ENCODE measurements at places on chromosomes 13 and 19.

DNA sequence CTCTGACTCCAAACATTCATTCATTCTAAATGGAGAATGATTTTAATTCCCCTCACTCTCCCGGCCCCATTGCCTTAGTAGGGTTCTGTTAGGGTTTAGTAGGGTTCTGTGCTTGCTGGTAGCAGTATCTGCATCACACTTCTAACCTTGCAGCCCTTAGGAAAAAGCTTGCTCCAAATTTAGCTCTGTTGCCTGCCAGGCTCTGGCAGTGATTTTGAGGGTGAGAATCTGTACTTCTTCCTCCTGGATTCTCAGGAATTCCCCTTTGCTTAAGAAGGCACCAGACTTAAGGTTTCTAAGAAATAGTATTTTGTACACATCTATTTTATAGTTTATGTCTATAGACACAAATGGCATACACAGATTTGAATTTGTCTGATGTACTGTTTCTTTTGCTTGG is 14.7 kb downstream of the B3GLCT start:
- no peak for DNase-seq

DNA sequence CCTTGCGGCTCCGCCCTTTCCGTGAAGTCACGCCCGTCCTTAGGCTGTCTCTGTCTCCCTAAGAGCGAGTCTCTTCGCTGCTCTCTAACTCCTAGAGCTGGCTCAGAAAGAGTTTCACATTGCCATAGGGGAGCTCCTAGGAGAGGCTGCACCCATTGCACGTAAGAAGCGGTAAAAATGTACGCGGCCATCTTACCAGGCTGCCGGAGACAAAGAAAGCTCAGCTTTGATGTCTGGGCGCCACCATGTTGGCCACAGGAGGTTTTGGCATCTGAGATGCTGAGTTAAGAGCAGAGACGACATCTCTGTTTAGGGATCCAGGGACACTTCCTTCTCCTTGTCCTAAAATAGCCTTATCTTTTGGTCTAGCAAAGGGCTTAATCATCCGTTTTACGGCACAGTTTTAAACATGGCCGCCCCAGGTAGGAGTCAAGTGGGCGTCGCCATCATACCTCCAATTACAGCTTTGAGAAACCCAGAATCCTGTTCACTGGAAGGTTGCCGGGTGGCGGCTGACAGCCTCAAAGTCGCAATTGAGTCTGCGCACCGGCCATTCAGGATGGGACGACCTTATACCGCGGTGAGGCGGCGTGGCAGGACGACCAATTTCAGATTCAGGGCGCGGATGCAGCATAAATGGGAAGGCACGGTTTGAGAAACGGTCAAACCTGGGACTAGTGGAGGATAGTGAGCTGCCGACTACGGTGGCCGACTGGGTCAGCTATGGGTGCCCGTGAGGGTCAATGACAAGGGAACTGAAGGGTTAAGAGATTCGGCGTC is at the start of gene ZNF793:
Gene ZNF793, plus strand, starts transcription at position 553 of the 780 bp plus-strand sequence. CDS start 16,501 bp downstream, outside the sequence.
- peak; percentile 82 for DNase-seq

GRCh38 chr19:44753932-44754749 is 5.6 kb downstream of the BCL3 start:
- no peak for DNase-seq

DNA sequence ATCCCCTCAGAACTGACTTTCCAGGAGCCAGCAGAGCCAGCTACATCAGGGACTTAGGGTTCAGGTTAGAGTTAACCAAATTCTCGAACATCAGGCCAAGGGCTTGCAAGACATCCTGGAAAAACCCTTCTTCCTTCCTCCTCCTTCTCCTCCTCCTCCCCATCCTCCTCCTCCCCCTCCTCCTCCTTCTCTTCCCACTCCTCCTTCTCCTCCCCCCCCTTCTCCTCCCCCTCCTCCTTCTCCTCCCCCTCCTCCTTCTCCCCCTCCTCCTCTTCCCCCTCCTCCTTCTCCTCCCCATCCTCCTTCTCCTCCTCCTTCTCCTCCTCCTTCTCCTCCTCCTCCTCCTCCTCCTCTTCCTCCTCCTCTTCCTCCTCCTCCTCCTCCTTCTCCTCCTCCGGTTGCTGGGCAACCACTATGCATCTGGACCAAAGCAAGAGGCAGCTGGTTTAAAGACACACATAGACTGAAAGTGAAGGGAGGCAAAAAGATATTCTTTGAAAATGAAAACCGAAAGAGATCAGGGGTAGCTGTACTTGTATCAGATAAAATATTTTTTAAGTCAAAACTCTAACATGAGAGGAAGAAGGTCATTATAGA is 5.9 kb upstream of the CCL25 start:
- DNase-seq = no peak

GRCh38 chr13:25541434-25542123 is 169.8 kb downstream of the ATP8A2 start:
- DNase-seq = no peak

DNA sequence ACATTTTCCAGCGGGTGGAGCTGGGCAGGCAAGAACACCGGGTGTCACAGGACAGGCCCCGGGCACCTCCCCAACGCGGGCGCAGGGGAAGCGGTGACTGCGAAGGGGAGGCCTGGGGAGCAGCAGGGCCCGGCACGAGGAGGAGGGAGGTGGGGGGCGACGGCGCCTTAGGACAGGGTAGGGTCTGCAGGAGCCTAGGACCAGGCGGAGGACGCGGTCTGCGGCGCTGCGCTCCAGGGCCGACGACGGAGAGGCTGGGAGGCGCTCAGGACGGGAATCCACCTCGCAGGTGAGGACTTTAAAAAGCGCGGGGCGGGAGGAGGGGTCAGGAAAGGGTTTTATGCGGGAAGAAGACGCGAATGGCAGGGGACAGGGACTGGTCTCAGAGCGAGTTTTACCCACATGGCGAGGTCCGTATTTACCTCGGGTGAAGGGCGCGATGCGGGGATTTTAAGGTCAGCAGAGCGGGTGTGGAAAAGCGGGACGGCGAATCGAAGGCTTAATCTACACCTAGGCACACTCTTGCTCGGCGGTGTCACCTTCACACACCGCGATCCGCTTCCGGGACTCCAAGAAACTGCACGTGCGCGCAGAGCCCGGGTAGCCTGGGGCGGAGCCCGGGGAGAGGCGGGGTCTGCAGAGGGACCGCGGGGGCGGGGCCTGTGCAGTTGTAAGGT is 13.5 kb downstream of the ERVV-2 start:
- DNase-seq = no peak

GRCh38 chr13:33860526-33860925 is 42.6 kb downstream of the RFC3 start:
- no peak for DNase-seq

DNA sequence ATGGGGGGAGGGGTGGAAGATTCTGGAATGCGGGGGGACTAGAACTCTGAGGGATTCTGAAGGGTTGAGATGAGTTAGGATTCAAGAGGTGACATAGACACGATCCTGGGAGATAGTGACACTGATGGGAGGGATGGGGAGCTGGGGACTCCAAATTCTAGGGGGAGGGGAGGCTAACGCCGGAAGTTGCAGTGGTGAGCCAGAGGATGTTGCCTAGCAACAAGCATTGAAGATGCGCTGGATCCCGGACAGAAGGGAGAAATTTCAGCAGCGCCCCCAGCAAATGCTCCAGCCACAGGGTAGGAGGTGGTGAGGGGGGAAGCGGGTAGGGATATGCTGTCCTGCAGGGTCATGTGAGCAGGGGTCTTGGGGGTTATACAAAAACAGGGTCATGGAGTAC is 6.9 kb upstream of the LTBP4 start:
- no peak for DNase-seq

- DNase-seq = no peak
Observed at GRCh38 chr13:97440598-97441170, 6.7 kb downstream of the RAP2A start.

- DNase-seq = no peak
Observed at GRCh38 chr13:29159871-29160270, 339.7 kb downstream of the MTUS2 start.

GRCh38 chr13:50400035-50400726 is 384.9 kb downstream of the KCNRG start:
- no peak for DNase-seq

DNA sequence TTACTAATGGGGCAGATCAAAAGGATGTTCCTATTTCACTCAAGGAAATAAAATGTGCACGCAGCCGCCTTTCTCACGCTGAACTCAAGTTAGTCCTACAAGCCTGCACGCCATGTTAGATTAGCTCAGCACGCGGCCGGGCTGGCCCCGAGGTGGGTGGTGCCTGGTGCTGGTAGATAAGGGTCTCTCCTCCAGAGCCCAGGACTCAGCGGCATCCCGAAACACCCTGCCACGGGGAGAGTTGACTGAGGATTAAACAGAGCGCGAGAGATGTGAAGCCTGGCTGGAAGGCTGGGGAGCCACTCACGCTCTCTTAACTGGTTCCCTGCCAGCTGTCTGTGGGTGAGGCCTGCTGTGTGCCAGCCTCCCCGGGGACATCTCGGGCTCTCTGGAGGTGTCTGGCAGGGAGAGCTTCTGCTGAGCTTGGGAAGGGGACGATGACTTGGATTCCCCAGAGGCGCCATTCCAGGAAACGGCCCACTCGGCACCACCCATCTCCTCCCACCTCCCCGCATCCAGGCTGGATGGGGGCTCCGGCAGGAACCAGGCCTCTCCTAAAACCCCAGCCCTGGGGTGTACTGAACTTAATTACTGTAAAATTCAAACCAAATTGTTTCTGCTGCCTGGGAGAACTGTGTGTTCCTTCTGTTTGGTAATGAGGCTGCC is 122.2 kb downstream of the KDM4B start:
- DNase-seq = no peak

- DNase-seq = no peak
Observed at GRCh38 chr19:16376649-16377048, 52.0 kb downstream of the KLF2 start.

DNA sequence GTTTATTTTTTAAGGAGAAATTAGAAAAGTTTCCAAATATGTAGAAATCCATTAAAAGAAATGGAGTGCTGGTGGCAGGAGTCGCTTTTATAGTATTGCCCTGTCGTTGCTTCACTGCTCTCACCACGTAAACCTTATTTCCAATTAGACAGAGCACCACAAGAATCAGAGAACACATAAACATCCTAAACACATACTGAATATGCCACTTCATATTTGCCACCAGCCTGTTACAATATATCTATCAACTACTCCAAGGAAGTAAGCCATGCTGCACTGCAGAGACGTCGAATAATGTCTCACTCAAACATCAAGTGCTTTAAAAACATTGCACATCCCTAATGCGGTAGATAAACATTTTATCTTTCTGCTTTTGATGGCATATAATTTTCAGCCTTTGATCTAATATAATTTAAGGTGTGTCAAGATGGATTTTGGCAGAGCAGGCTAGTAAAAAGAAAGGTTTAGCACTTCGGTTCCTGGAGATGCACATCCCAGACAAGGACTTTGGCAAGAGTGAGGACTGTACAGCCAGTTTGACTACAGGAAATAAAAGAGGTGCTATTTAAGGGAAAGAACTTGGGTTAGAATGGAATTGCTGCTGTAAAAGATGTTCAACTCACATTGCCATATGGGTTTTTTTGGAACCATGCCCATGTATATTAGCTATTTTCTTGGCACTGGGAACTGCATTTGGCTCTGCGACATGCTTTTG is 932.3 kb downstream of the EFNB2 start:
- no peak for DNase-seq

- no peak for DNase-seq
Observed at GRCh38 chr13:33963895-33964294, 145.9 kb downstream of the RFC3 start.

DNA sequence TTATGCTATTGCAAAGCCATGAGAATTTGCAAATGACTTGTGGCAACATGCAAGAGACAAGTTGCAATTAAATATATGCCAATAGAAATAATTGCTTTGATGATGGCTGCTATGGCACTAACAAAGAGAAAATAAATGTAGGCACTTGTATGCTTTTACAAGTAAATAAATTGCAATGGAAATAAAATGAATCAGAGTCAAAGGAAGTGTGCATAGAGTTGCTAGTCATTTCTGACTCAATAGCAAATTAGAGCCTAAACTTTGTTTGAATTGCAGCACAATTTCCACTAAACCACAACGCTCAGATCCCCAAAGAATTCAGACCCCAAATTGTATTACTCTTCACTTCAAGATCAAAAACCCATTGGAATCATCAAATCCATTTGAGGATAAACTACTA is 792.1 kb upstream of the ARGLU1 start:
- no peak for DNase-seq

GRCh38 chr13:28704919-28705318 is 13.9 kb downstream of the SLC46A3 start:
- DNase-seq = no peak

DNA sequence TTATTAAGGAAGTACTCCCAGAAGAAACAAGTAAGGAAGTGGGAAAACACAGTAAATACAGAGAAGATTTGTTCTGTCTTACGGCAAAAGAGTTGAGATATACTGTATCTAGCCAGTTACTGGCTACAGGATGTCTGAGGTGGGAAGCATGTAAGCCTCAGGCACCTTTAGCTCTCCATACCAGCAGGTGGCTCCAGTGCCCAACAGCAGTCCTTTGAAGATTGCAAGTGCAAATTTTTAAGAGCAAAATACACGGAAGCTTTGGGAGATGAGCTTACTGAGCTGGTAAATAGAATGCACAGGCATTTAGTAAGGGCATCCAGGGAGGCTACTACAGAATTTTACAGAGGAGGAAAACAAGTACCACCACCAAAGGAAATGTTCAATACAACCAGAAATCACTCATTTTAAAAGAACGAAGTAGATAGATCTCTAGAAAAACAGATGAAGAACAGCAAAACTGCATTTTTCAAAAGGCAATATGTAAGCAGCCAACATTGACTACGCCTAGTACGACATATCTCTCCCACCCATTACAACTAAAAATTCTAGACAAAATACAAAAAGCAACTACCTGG is 57.9 kb upstream of the VSTM2B start:
- DNase-seq = no peak

DNA sequence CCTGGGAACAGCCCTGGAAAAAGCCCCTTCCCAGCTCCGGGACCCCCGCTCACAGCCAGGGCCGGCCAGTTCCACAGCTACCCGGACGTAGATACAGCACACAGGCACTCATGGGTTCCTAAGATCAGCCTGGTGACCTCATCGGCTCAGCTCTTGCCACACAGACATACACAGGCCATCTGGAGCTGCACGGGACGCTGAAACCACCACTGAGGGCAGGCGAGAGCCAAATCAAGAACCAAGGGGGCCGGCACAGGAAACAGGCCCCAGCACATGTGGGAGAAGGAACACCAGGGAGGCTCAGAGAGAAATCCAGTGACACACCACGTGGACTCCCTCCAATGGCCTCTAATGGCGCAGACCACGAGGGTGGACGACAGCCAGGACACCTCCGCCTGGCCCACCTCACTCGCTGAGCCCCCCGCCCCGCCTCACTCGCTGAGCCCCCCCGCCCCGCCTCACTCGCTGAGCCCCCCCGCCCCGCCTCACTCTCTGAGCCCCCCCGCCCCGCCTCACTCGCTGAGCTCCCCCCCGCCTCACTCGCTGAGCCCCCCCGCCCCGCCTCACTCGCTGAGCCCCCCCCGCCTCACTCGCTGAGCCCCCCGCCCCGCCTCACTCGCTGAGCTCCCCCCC is 69.7 kb upstream of the C13orf46 start:
- DNase-seq = no peak

GRCh38 chr19:12784871-12785430 is 6.3 kb upstream of the JUNB start:
- no peak for DNase-seq

- peak; percentile 62 for DNase-seq
Observed at GRCh38 chr19:1406774-1407527, 435 bp upstream of the DAZAP1 start.

Measured in Panc1 (cell line).